Activated CD4-positive, alpha-beta memory T cell treated with anti-CD3 and anti-CD28 coated beads for 36 hours (primary cell): ENCODE measurements at places on chromosomes 16 and 17.

DNA sequence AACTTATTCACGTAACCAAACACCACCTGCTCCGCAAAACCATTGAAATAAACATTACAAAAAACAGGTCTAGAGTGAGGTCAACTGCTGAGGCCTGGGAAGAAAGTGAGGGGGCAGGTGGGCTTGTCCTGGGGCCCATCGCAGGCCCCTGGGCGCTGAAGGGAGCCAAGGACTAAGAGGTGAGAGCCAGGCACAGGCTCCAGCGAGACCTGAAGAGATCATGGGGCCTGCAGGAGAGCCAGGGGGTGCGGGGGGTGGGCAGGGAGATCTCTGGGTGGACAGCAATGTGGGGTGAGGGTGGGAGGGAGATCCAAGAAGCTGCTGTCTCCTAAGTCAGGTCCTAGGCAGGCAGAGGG is 7.9 kb downstream of the ARHGAP27 start:
- peaks cover 10% of the 10 kb centered on the region for H3K4me1 ChIP-seq
- H3K27ac ChIP-seq = no peak overlapping the region
- DNase-seq = no peak

DNA sequence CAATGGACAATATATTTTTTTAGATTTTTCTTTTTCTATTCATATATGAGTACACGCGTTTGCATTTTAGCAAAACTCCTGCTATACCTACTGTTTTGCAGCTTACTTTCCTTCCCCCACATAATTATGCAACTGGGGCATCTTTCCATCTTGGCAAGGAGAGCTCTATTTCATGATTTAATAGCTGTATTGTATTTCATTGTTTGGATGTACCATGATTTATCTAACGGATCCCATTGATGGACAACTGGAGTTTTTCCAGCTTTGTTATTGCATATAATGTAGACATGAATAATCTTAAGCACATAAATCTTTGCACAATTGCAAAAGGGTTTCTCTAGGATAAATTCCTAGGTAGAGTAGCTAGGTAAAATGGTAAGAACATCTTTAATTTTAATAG is 133.9 kb downstream of the PITPNC1 start:
- H3K36me3 ChIP-seq = peaks cover 7% of the 10 kb centered on the region
- no peaks in the 10 kb centered on the region for H3K27me3 ChIP-seq
- no peak overlapping the region for H3K4me3 ChIP-seq
- no peak for DNase-seq

DNA sequence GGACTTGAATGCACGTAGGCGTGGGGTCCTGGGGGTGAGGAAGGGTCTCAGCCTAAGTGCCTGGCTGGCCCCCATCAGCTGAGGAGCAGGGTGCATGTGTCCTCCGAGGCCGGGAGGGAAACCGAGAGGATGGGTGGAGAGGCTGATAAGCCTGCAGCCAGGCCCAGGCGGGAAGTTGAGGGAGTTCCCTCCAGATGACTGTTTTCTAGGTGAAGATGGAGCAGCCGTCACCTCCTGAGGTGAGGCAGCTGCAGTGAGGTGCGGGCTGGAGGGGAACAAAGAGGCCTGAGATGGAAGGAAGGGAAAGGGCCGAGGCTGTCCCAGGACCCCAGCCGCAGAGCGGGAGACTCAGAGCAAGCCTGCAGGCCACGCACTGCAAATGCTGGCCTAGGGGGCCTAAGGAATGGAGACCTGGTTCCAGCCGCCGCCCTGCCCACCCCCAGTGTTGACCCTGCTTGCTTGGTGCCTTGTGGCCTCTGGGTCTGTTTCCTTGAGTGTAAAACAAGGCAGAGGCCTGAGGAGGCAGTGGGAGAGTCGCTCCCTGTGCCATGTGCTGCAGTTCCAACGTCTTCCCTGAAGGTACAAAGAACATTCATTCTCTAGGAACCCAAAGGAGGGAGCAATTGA is 3.0 kb downstream of the PECAM1 start:
- DNase-seq = no peak
- H3K4me3 ChIP-seq = no peak overlapping the region
- no peaks in the 10 kb centered on the region for H3K27me3 ChIP-seq
- H3K27ac ChIP-seq = no peak overlapping the region
- peaks cover 17% of the 10 kb centered on the region for H3K4me1 ChIP-seq
- no peaks in the 10 kb centered on the region for H3K36me3 ChIP-seq

DNA sequence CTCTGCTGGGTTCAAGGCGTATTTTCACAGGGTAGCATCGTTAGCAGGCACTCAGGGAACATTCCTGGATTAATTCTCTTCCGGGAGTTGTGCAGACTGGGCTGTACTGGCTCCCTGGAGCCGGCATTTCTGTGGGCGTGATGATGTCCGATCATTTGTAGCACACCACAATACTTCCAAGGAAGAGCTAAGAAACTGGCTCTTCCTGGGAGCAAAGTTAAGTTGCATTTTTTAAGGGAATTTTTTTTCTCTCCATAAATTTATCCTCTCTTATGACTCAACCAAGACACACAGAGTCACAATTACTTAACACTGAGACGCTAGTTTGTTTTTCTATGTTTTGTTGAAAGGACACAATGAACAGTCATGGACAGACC is 211.6 kb upstream of the FOXF1 start:
- no peaks in the 10 kb centered on the region for H3K36me3 ChIP-seq
- H3K4me1 ChIP-seq = no peaks in the 10 kb centered on the region
- H3K4me3 ChIP-seq = no peak overlapping the region
- H3K27me3 ChIP-seq = peaks cover 54% of the 10 kb centered on the region

DNA sequence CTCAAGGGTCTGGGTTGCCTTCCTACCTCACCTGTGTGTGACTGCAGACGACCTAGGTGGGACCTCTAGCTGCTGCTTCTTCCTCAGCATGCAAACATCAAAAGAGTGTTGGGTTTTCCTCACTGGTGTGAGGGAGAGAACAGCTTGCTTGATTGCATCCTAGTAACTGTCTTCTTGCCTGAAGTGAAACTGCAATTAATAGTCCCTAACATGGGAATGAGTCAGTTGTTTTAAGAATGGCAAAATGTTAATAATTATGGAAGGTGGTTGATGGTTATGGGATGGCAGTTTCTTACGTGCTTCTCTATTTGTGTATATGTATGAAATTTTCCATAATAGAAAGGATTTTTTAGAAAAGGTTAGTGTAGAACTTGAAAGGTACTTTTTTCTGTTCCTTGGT is 5.9 kb downstream of the POLR2C start:
- H3K27me3 ChIP-seq = no peaks in the 10 kb centered on the region
- peaks cover 32% of the 10 kb centered on the region for H3K4me1 ChIP-seq
- DNase-seq = no peak
- H3K27ac ChIP-seq = no peak overlapping the region
- H3K4me3 ChIP-seq = no peak overlapping the region

DNA sequence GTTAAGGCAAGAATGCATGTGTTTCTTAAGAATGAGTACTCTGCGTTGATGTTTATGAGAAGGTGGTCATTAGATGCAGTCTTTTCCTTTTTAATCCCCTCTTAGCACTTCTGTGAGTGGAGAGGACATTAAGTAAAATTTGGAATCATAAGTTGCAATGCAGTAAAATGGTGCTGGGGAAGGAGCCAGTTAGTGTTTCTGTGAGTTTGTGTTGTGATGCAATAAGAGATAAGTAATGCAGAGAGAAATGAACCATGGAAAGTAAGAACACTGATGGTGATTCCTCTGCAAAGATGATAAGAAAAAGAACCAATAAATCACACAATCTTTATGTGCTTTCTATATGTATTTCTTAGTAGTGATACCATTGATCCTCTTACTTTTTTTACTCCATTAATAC is 20.0 kb downstream of the ABHD15 start:
- peaks cover 13% of the 10 kb centered on the region for H3K36me3 ChIP-seq
- DNase-seq = no peak
- no peaks in the 10 kb centered on the region for H3K27me3 ChIP-seq
- H3K27ac ChIP-seq = no peak overlapping the region
- H3K4me1 ChIP-seq = peaks cover 10% of the 10 kb centered on the region
- H3K4me3 ChIP-seq = no peak overlapping the region

DNA sequence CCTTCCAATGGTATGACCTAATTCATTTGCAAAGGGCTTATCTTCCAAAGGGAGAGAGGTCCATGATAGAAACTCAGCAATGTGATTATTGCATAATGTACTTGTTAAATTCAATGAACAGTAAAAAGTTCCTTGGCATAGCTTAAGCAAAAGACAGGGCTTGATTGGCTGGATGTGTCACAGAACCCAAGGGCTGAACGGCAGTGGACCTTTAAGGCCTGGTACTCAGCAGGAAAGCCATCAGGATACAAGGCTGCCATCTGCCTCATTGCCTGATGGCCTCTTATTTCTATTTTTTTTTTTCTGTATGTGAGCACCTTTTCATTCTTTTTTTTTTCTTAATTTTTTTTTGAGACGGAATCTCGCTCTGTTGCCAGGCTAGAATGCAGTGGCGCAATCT is 208.9 kb upstream of the WSCD1 start:
- H3K4me3 ChIP-seq = no peak overlapping the region
- H3K27ac ChIP-seq = no peak overlapping the region
- H3K4me1 ChIP-seq = no peaks in the 10 kb centered on the region
